ENCODE measurements at places on chromosomes 13 and 19. TPM values are rescaled to one million over a fixed set of nuclear protein-coding genes. Genes with fewer than 3 reads are reported as not detected.
A peak's percentile ranks its signal among the peaks of the same experiment; 100 is the strongest.

The CAPS gene
- 2.3 TPM for total RNA-seq

The GDF15 gene
- 3.0 TPM for total RNA-seq

The SHC2 gene
- total RNA-seq = 11.8 TPM

The GAPDHS gene
- total RNA-seq = not detected

The DPY19L3 gene
- 29.5 TPM for total RNA-seq

- no peak for DNase-seq
These were observed 6.3 kb upstream of the RPS19 start for GRCh38 chr19:41853768-41854167.

- DNase-seq = no peak
These were observed 31.4 kb downstream of the FBN3 start for GRCh38 chr19:8117991-8118390.

DNA sequence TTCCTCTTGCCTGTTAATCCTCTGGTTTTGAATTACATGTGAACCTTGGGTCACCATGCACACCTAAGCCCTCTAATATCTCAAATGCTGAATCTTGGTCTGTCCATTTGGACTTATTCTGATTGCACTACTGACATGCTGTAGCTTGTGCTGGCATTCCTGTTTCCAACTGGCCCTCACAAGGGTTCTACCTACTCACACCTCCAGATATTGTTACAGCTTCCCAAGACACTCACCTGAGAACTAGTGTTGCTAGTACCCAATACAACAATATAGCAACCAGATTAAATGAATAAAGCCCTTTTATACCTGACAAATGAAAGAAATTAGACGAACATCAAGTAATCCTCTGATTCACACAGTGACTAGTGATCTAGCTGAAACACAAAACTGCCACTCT is 16.6 kb downstream of the TEX30 start:
- DNase-seq = no peak

- DNase-seq = no peak
These were observed 234.6 kb downstream of the SLITRK6 start for GRCh38 chr13:85564598-85564997.

DNA sequence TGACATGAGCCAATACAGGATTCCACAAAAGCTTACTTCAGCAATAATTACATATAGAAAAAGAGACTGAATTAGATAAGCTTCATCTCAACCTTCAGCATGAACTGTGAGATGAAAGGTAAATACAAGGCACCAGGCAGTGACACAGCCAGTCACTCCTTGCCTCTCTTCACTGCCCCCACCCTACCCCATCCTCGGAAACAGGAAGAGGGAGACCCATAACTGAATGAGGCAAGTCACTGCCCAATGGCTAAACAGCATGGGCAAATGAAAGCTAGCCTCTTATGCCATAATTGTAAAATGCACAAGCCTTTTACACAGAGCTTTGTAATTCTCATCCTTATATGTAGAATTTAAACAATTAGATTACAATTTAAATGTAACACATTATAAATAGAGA is 1.7 kb downstream of the ZNF160 start:
- DNase-seq = no peak

DNA sequence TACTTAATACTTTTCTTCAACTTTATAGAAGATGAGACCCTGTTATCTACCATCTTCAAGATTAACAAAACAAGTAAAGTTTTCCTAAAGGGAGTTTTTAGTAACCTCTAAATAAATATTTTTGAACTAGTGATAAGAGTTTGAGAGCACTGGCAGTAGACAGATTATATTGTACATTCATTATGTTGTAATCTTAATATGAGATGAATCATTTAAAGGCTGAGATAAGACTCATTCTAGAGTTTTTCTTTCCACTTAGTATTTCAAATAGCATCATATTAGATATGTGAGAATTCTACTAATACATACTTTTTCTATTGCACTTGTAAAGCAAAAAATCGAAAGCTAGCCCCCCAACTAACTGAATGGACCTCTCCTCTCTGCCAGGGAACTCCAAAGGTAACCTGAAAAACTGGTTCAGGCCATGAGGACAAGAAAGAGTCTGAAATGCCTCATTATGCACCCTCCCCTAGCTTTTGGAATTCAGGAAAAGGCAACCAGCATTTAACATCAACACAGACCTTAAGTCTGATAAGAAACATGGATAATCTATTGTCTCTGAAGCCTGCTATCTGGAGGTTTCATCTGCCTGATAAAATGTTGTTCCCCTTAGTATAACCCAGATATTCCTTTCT is 875.4 kb upstream of the SLC10A2 start:
- no peak for DNase-seq

DNA sequence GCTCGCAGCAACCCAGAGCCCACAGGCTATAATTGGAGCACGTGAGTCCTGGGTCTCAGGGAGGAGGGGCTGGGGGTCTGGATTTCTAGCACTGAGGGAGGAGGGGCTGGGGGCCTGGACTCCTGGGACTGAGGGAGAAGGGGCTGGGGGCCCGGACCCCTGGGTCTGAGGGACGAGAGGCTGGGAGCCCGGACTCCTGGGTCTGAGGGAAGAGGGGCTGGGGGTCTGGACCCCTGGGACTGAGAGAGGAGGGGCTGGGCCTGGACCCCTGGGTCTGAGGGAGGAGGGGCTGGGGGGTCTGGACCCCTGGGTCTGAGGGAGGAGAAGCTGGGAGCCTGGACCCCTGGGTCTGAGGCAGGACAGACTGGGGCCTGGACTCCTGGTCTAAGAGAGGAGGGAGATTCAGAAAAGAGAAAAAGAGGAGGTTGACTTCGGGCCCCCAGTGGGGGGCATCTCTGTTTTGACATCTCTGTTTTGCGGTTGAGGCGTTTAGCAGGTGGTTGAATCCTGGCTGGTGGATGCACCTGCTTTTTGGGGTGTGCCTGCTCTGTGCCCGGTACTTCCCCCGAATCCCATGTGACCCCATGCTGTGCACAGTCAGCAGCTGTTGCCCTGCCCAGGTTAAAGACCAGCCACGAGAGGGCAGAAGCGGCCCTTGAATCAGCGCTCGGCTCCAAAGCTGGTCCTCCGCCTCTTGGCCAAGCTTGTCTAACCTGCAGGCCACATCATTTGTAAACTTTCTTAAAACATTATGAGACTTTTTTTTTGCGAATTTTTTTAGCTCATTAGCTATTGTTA is 10.5 kb downstream of the PVR start:
- peak; percentile 42 for DNase-seq

DNA sequence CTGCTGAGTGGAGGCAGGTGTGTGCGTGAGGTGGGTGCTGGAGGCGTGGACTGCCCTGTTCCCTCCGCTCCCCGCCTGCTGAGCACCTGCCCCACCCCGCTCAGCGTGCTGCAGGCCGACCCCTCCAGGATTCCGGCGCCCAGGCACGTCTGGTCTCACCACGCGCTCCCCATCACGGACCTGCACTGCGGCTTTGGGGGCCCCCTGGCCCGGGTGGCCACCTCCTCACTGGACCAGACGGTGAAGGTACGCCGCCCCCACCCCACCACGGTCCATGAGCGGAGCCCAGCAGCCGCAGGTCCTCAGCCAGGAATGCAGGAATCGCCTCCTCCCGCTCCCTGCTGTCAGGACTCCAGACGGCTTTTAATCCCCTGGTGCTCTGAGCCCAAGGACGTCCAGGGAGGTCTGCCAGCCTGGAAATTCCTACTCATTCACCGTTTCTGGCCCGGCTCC is 6.0 kb downstream of the WDR18 start:
- DNase-seq = no peak

DNA sequence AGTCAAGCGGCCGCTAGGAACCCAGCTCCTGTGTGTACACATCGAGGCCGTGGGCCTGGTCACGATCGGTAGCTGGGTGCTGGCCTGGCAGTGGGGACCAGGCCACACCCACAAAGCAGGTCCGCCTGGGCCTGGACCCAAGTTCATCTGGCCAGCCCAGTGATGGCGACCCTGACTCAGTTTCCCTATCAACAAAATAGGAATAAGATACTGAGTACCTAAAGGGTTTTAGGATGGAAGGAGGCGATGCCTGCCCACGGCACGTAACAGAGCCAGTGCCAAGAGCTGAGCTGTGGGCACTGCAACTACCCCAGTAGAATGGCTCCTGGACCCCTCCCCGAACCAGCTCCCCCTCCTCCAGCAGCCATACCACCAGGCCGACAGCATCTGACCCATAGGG is 243.5 kb upstream of the SGCG start:
- no peak for DNase-seq

DNA sequence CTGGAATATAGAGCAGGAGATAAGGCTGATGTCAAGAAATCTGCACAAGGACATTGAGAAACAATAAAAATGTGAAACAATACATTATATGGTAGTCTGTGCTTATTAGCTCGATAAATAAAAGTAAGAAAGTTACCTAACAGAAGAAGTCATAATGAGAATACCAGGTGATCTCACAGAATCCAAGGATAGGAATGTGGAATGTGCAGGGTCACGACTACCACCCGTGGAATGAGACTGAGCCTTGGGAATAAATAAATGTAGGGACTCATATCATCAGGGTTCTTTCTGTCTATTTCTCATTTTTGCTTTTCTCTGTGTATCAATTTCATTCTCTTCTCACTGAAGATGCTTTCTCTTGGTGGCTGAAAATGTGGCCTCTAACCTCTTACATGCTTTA is 26.0 kb upstream of the KBTBD7 start:
- DNase-seq = no peak

GRCh38 chr19:30430206-30430734 is 58.1 kb downstream of the ZNF536 start:
- DNase-seq = no peak

DNA sequence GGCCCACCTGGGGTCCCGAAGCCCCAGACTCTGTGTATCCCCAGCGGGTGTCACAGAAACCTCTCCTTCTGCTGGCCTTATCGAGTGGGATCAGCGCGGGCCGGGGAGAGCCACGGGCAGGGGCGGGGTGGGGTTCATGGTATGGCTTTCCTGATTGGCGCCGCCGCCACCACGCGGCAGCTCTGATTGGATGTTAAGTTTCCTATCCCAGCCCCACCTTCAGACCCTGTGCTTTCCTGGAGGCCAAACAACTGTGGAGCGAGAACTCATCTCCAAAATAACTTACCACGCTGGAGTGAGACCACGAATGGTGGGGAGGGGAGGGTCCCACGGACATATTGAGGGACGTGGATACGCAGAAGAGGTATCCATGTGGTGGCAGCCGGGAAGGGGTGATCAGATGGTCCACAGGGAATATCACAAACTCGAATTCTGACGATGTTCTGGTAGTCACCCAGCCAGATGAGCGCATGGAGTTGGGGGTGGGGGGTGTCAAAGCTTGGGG is 1.0 kb upstream of the ICAM5 start:
- no peak for DNase-seq

- no peak for DNase-seq
These were observed 9.2 kb downstream of the ZNF536 start for GRCh38 chr19:30381366-30381765.

GRCh38 chr13:32092496-32092895 is 60.9 kb downstream of the FRY start:
- DNase-seq = no peak

DNA sequence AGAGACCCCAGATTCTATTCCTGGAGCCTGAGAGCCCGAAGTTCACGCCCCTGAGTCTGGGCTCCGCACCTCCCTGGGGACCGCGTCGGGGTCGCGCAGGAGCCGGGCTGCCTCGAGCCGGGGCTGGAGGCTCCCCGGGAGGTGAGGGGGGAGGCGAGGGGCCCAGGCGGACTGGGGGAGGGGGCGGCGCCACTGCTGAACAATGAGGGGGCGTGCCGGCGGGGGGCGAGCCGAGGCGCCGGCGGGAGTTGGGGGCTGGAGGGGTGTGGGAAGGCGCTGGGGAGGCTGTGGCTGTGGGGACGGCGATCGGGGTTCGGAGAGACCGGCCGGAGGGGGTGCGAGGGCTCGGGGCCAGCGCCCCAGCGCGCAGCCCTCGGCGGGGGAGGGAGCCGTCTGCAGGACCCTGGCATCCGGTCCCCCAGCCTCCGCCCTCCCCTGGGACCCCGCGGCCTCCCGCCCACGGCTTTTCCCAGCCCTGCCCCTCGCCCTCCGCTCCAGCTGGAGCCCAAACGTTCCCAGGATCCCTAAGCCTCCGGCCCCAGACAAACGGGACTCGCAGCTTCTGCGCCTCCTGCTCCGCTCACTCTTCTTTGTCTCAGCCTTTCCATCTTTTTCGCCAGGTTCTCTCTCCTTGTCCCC is 922 bp downstream of the PLEKHG2 start:
- no peak for DNase-seq

- no peak for DNase-seq
These were observed 23.9 kb downstream of the PIBF1 start for GRCh38 chr13:72805676-72806346.

DNA sequence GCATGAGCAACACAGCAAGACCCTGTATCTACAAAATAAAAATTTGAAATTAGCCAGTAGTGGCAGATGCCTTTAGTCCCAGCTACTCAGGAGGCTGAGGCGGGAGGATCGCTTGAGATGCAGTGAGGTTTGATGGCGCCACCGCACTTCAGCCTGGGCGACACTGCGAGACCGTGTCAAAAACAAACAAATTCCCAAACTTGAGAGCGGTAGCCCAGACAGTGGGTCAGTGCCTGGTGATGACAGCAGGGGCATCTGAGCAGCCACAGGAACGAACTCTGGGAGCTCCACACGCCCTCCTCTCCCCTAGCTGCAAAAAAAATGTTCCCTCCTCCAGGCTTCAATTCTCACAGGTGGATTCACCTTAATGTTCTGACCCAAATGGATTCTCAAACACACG is 14.1 kb downstream of the ZNF490 start:
- no peak for DNase-seq

- DNase-seq = no peak
These were observed 10.9 kb upstream of the DNMT1 start for GRCh38 chr19:10205636-10206035.

DNA sequence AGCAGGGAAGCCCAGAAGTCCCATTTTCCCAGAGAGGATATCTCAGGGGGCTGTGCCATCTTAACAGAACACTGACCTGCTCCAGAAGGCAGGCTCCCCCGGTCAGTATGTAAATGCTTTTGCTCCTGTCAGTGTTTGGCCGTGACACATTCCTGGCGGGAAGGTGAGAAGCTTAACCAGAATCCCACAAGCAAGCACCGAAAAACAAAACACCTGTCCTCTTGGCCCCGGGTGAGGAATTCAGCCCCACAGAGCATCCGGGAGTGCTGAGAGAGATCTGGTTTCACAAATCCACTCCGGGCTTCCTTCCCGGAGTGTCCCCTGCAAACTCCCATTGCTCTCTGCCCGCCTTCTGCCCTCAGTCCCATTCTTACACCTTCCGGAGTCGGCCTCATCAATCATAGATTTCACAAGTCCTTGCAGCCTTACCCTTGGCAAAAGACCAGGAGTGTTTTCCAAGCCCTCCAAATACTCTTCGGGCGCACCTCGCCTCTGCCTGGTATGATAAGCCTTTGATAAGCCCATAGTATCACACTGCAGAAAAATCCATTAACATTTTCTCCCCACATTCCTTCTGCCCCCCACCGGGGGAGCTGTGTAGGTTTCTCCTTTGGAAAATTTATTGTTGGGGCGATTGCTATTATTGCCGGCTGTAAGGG is 12.2 kb downstream of the TPM4 start:
- no peak for DNase-seq

Data from omental fat pad (tissue), 4 donors.